Fibroblast of skin of left biceps (primary cell): ENCODE measurements at places on chromosomes 2 and 18.

- no peak for DNase-seq
Observed at GRCh38 chr2:106054321-106054720, 139.8 kb downstream of the UXS1 start.

DNA sequence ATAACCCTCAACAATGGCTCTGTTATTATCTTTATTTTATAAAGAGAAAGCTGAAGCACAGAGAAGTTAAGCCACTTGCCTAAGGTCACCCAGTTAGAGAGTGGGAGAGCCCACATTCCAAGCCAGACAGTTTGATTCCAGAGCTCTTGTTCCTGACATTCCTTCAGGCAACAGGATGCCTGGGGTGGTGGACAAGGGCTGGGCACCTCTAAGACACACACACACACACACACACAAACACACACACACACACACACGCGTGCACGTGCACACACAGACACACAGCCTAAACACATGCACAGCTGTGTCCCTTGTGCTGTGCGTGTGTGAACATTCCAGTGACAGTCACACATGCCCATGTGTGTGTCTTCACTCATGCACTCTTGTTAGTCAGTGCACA, 26.4 kb downstream of the CELF4 start:
- DNase-seq = no peak

DNA sequence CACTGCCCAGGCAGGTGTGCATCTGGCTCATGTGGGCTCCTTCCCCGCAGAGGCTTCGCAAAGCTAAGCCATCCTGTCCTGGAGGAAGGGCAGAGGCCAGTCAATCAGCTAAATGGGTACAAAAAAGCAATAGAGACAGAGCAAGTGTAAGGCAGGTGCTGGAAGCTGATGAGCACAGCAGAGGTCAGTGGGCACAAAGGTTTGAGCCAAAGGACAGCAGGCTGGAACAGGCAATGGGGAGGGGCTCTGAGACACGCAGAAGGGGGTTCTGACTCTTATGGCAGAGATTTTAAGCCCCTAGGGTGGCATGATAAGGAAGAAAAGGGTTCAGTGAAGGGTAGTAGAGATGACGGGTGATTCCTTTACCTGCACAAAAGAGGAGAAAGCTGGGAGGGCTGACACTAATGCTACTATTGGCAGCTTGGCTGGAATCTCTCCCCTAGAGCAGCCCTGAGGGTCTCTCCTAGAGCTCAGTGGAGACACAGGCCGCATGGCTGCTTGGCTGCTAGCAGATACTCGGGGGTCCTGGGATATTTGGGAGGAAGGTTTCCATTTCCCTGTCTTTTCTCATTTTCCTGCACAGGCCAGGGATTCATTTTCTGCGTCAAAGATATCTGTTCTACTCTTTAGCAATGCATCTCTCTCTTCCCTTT, 132.4 kb downstream of the MYCN start:
- DNase-seq = no peak

DNA sequence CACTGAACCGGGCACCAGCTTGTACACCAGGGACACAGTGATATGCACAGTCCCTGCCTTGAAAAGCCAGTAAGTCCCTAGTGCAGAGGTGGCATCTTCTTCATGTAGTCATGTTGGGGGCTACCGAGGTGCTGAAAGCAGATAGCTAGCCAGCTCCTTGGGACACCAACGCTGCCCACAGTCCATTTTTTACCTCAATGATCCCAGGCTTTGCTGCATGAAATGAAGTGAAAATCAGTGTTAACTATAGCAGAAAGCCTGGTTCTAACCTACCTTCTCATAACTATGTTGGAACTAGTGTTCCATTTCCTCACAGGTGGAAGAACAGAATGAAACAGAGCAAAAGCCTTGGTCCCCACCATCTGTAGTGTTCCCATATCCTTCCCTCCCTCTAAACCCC, 66.6 kb upstream of the EML6 start:
- DNase-seq = no peak

DNA sequence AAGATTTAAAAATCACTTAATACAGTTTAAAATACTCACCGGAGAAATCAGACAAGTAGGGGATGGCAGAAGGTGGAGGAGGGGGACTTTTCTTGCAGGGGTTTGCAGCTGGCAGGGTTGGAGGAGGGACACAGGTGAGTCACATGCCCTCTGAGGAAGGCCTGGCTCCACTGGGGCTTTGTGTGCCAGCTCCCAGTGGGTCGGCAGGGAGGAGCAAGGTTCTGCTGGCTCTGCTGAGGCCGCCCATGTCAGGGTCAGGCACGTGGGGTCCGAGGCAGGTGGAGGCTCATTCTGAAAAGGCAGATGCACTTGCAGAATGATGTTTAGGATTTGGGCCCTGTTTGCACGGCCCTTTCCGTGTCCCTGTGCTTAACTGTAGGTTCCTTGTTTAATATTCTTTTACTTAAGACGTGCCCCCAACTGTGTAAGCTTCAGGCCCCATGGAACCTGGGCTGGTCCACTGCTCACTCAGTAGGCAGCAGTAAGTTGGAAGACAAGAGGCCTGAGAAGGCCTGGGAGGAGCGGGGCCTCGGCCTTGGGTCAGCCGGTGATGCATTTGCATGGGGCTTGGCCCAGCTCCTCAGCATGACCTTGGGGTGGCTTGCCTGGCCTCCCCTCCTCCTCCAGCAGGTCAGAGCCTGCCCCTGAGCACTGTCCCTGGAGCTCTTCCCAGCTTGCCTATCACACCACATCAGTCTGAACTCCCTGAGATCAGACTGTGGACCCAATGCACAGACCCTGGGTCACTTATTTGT, 141.0 kb downstream of the GLI2 start:
- no peak for DNase-seq

- no peak for DNase-seq
Observed at GRCh38 chr2:112483831-112484230, 1.9 kb downstream of the TTL start.

DNA sequence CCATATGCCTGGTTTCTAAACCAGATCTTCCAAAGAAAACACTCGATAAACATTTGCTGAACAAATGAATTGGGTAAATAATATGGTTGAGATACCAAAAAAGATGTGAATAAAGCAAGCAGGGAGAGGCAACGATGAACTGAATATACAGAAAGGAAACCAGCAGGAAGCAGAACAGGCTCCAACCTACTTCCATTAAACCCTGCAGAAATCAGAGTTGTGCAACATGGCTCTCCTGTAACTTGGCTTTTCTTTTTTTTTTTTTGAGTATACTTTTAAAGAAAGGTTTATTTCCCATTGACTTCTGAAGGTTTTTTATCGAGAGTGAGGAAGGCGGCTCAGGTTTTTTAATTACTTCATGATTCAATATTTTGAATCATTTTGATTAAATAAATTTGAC, 23.5 kb downstream of the ITSN2 start:
- DNase-seq = no peak

DNA sequence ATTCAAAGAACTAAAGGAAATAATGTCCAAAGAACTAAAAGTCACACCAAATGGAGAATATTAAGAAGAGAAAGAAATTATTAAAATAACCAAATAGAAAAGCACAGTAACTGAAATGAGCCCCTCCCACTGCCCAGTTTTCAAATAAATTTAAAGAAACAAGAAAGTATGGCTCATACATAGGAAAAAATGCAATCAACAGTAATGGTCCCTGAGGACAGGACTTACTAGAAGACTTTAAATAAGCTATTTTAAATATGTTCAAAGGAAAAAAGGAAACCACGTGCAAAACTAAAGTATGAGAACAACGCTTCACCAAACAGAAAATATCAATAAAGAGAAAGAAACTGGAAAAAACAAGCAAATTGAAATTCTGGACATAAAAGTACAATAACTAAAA, 58.9 kb downstream of the TMEM131 start:
- no peak for DNase-seq

- DNase-seq = no peak
Observed at GRCh38 chr2:156427074-156427473, 9.1 kb upstream of the GPD2 start.

DNA sequence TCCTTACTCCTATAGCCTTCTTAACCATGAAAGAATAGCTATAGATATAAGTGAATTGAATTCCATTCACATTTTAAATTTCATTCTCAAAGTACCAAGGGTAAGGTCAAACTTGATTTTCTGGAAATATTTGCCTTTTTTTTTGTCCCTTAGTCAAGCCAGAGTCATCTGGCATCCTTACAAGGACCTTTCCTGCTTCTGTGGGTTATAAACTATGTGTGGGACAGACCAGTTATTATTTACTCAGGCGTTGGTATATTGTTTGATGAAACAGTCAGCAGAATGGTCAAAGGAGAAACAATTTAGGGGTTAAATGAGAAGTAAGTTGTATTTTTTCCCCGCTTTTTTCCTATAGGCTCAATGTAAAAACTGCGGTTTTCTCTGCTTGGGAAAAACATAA, 1103.2 kb upstream of the ZEB2 start:
- DNase-seq = no peak

- no peak for DNase-seq
Observed at GRCh38 chr2:15624903-15625302, 33.2 kb downstream of the DDX1 start.

GRCh38 chr18:3528231-3528630, 78.3 kb downstream of the TGIF1 start:
- DNase-seq = no peak

DNA sequence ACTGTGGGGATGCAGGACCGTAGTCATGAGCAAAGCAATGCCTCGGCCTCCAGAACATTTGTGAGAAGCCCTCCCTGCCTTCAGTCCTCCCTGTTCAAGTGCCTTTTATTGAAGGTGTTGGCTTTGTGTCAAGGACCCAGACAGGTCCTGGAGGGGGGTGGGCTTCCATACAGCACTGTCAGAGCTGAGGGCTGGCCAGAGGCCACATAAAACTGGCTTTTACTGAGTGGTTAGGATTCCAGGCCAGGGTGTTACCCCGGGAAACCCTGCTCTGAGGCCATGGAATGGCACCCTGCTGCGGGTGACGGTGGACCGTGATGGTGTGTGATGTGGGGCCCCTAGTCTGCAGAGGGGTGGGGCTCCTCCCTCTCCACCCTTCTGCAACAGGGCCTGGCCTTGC, 41.6 kb downstream of the TOGARAM2 start:
- DNase-seq = no peak

DNA sequence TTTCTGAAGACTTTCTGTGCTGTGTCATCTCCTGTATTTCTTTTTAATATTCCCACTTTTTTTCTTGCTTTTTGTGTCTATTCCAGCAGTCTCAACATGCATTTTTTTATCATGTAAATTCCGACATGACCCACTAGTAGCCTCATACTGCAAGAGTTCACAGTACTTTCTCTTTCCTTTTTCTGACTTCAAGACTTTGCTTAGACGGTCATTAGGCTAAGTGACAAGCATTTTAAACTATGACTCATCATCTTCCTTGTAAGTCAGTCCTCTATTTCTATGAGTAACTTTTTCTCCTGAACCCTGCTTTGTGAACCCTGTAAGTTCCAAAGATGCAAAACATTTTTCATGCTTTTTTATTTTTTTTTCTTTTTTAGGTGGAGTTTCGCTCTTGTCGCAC, 381.2 kb downstream of the TXNL1 start:
- DNase-seq = peak; percentile 61

DNA sequence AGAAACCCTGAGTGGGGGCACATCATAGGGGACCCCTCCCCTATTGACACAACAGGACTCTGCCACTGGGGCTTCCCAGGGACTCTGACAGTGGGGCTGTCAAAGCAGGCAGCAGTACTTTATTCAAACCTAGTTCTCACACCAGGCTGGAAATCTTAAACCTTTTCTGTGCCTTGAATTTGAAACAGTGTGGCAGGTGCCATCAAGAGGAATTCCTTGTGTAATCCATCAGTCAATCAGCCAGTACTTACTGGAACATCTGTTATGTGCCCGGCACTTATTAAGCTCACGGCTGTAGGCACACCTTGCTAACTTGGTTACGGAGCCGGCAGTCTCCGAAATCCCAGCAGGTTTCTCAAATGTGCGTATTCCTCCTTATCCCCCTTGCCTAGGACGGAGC, 12.0 kb downstream of the GLI2 start:
- no peak for DNase-seq

- peak; percentile 85 for DNase-seq
Observed at GRCh38 chr2:71631411-71631931, 178.1 kb downstream of the DYSF start.

DNA sequence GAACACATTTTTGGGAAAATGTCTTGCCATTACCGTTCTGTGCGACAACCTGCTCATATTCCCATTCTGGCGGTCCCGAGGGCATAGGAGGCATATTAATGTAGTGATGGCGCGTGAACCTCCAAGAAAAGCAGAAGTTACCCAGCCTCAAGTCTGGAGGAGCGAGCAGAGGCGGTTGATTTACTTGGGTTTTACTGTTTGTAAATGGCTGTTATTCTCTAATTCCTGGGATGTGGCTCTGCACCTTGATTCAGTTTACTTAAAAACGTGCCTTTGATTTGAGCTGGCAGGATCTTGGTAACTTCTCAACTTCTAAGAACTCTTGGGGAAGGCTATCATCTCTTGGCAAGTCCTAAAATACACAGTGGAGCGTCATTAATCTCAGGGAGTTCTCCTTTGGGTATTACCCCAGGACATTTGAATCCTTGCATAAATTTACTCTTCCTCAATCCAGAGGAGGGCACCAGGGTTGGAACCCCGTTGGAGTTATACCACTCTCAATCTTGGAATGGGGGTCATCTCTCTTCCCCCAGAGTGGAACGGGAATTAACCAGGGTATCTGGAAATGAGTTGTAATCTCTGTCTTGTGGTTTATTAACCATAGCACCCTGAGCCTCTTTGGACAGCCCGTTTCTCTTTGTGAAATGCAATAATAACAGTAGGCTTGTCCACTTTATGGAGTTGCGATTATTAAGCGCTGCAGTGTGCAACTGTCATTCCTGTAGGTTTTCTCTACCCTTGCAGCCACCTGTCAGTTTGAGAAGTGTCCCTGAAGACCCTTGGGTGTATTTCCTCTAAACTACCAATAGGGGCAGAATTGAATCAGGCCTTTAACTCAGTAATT, 2.1 kb downstream of the HK2 start:
- no peak for DNase-seq

- no peak for DNase-seq
Observed at GRCh38 chr2:71887196-71887595, 260.5 kb downstream of the CYP26B1 start.

DNA sequence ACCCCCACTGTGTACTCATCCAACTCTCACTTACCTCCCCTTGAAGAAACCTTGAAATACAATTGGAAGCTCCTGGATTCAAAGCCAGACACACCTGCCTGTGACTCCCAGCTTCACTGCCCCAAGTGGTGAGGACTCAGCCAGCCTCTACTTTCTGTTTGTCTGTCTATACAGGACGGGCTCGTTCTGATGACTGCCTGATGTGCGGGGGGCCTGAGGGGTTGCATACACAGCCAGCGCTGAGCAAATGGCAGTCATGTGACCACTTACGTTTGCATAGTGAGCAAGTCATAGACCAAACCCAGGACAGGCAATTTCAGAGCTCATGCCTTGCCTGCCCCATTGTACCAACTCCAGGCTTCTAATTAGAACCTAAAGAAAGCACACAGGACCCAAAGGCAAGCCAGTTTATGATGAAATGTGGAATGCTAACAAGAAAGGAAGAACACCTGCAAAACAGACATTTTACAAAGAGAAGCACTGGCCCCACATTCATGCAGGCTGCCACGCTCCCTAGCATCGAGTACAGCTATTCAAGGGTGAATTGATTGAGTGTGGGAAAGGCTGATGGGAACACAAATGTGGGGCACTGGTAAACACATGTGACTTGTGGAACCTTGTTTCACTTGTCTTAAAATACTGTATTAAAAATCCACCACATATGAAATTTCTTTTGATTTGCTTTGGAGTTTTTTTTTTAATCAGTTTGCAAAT, 137.8 kb downstream of the LNPK start:
- no peak for DNase-seq

- no peak for DNase-seq
Observed at GRCh38 chr2:236271851-236272250, 7.6 kb upstream of the ASB18 start.
